Thyroid gland (tissue), 4 donors: ENCODE measurements at places on chromosomes 12 and 14.
A peak's percentile ranks its signal among the peaks of the same experiment; 100 is the strongest.

GRCh38 chr12:81758421-81759189, 545 bp downstream of the PPFIA2 start:
- DNase-seq: no peak

DNA sequence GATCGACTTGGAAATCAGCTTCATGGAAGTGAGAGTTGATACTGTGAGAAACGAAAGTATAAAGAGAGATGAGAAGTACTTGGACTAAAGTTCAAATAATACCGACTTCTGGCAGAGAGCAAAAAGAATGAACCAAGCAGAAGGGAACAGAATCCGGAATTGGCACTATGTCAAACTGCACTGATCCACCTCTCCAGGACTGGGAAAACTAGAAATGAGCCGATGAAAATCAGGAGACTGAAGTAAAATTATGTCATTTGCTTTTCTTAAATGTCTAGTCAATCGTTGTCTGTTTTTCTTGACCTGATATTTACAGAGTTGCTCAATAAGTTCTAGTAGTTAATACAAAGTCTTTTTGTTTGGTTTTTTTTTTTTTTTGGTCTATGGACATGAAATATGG, 163.0 kb upstream of the FOXG1 start:
- DNase-seq: no peak

GRCh38 chr14:92890830-92891588, 31.9 kb upstream of the CHGA start:
- DNase-seq: no peak

- no peak for DNase-seq
Measured at GRCh38 chr14:37142835-37143401, 29.5 kb downstream of the SLC25A21 start.

DNA sequence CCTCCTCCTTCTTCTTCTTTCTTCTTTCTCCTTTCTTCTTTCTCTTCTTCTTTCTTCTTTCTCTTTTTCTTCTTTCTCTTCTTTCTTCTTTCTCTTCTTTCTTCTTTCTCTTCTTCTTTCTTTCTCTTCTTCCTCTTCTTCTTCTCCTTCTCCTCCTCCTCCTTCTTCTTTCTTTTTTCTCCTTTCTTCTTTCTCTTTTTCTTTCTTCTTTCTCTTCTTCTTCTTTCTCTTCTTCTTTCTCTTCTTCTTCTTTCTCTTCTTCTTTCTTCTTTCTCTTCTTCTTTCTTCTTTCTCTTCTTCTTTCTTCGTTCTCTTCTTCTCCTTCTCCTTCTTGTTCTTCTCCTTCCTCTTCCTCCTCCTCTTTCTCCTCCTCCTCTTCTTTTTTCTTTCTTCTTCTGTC, 1230.7 kb upstream of the USP15 start:
- no peak for DNase-seq

DNA sequence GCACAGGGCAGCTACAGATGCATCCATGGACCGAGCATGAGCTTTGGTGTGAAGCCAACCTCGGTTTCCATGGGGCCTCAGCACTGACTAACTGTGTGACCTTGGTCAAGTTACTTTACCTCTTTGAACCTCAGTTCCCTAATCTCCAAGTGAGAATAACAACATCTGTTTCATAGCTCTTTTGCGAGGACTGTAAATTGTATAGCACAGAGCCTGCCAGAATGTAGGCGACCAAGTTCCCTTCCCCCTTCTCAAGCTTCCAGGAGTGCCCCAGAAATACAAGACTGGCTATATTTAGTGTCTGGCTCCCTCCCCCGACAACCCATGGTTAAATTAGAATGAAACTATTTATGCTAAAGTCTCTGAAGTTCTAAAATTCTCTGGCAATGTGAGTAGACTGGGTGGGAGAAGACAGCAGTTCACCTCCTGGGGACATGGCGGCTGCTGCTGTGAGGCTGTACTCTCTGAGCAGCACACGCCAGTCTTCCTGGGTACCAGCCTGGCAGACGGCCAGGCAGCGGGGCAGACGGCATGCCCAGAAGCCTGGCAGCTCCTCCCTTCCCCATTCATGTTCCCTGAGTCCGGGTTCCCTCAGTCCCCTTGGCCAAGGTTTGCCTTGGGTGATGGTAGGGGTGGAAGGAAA, 22.0 kb upstream of the TMED10 start:
- DNase-seq: peak; percentile 45

GRCh38 chr12:107557026-107557425, 128.6 kb upstream of the PWP1 start:
- DNase-seq: no peak

GRCh38 chr12:119204131-119204530, 25.4 kb downstream of the HSPB8 start:
- no peak for DNase-seq

- DNase-seq: no peak
Measured at GRCh38 chr12:39116861-39117260, 211.5 kb upstream of the CPNE8 start.

GRCh38 chr14:72026536-72026935, 94.3 kb downstream of the RGS6 start:
- DNase-seq: no peak

GRCh38 chr12:79983986-79984620, 49.2 kb upstream of the PPP1R12A start:
- no peak for DNase-seq

GRCh38 chr12:6613776-6614512, 6.8 kb upstream of the CHD4 start:
- peak; percentile 94 for DNase-seq

DNA sequence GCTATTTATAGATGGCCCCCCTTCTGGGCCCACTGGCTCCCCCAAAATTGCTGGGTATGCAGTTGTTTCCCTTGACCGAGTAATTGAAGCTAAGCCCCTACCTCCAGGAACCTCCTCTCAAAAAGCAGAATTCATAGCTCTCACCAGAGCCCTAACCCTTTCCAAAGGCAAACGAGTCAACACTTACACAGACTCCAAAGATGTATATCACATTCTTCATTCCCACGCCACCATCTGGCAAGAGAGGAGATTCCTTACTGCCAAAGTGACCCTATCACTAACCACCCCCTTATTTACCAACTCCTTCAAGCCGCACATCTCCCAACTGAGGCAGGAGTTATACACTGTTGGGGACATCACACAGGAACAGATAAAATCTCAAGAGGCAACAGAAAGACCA, 66.8 kb downstream of the MOK start:
- no peak for DNase-seq

DNA sequence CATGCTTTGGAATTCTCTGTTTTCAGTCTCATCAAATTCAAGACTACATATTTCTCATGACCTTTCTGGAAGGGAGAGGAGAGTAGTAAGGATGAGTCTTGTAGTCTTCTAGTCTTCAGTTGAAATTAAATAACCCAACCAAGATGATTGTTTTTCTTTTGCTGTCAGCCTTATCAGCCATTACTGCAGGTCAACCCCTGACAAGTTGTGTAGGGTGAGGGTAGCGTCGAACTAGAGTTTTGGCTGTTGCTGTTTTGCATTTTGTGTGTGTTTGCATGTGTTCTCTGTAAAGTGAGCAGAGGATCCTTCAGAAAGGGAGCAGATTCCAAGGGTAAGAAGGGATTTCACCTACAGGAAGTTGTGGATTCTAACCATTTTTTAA, 28.4 kb downstream of the DIP2B start:
- DNase-seq: no peak

- DNase-seq: peak; percentile 82
Measured at GRCh38 chr12:120668868-120669840, 17.8 kb upstream of the MLEC start.

- DNase-seq: no peak
Measured at GRCh38 chr12:70255311-70255710, 12.1 kb downstream of the CNOT2 start.

GRCh38 chr12:19287302-19287701, 152.0 kb upstream of the AEBP2 start:
- no peak for DNase-seq

GRCh38 chr12:124713041-124713435, 145.6 kb upstream of the NCOR2 start:
- no peak for DNase-seq

DNA sequence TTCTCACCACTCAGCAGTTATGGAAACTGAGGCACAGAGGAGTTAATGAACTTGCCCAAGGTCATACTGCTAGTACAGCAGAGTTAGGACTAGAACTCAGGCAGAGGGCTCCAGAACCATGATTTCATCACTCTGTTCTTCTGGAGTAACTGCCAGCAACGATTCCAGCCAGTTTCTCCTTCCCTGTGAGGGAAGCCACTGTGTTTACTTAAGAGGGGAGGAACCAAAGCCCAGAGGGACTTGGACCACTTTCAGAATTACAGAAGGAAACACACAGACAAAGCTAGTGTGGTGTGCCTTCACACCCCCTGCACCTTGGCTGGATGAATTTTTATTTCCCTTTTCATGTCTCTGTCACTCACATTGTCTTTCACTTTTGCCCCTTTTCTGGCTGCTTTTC, 398.2 kb downstream of the DPF3 start:
- DNase-seq: peak; percentile 45

DNA sequence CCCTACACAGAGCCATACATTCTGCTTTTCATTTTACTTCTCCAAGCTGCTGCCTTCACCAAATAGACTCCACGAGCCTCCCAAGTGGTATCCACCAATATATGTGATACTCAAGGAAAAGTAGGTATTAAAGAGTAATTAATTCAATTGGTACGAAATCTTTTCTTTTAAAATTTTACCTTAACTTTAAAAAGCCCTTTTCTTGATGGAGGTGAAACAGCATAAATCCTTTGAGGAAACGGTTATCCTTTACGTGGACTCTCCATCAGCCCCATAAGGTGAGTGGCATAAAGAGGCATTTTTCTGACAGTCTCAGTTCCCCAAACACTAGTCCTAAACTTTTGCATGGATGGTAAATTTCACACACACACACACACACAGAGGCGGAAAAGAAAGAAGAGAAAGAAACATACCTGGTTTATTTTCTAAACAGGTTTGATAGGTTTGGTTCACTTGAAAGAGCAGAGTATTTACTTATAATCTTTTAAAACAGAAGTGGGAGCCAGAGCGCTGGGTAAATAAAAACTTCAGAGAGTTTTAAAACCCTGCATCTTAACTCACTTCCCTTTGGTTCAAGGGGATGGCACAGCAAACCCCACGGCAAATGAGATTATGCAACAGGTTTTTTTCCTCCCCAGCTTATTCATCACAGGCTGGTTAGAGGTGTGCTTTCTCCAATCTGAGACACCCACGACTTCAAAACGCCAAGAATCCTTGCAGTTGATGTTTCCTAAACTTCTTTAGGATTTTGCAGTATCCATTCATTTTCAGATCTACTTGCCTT, 1.9 kb downstream of the DUSP16 start:
- peak; percentile 54 for DNase-seq

GRCh38 chr14:57464008-57464730, 29.5 kb downstream of the CCDC198 start:
- no peak for DNase-seq

GRCh38 chr12:128458301-128458974, 191.5 kb downstream of the TMEM132C start:
- no peak for DNase-seq

GRCh38 chr12:63977441-63977840, 132.9 kb downstream of the SRGAP1 start:
- DNase-seq: no peak

DNA sequence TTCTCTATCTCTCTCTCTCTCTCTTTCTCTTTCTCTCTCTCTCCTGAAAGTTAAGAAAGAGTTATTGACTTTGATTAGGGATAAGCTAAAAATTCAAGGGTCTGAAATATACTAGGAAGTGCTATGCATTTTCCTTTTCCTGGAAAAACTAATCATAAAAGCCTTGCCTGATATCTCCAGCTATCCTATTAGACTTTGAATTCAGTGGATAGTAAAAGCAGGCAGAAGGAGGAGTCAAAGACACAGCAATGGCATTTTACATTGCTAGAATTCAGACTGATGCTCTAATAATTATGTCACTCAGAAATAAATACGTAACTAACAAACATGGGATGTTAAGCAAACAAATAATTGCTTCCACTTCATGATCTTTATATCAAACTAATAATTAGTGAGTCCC, 272.0 kb downstream of the SSPN start:
- no peak for DNase-seq

GRCh38 chr14:28656704-28657255, 109.8 kb upstream of the FOXG1 start:
- DNase-seq: no peak

GRCh38 chr12:57105011-57105753, 6.0 kb downstream of the STAT6 start:
- no peak for DNase-seq

GRCh38 chr14:71140157-71140556, 232.9 kb downstream of the PCNX1 start:
- no peak for DNase-seq
